Left lobe of liver (tissue), 2 donors: ENCODE measurements at places on chromosomes 4 and X. TPM values are rescaled to one million over a fixed set of nuclear protein-coding genes. Genes with fewer than 3 reads are reported as not detected.

The AMER1 gene
- 5.0 TPM for total RNA-seq

The EVC2 gene
- total RNA-seq: 0.75 TPM

The FAM53A gene
- 2.2 TPM for total RNA-seq

DNA sequence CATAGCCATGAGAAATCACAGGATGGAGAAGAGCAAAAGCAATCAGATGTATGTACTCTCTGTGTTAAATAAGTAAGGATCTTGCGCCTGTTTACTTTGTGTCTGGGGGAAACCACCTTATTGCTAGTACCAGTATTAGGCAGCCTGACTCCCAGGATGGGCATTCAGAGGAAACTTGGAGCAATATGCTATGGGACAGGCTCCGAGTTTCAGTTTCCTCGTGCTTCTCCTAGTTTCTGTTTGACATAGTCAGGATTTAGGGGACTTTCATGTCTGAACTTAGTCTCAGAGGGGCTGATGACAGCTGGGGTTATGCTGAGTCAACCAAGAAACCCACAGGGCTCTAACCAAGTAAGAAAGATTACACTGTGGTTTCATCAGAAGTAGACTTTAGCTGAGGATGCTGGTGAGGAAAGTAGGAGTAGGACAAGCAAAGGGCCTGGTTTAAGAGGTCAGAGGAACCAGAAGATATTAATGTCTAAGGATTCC is 13.5 kb downstream of the NSUN7 start:
- no peak for DNase-seq

The COL4A6 gene
- total RNA-seq: 0.08 TPM

GRCh38 chr4:148730082-148730640 is 287.9 kb upstream of the NR3C2 start:
- no peak for DNase-seq

The F11 gene
- total RNA-seq: 171 TPM

- DNase-seq: no peak
Observed at GRCh38 chr4:130985371-130985770, 1889.4 kb downstream of the C4orf33 start.

- no peak for DNase-seq
Observed at GRCh38 chrX:153400146-153401132, 711 bp downstream of the PNMA6E start.

DNA sequence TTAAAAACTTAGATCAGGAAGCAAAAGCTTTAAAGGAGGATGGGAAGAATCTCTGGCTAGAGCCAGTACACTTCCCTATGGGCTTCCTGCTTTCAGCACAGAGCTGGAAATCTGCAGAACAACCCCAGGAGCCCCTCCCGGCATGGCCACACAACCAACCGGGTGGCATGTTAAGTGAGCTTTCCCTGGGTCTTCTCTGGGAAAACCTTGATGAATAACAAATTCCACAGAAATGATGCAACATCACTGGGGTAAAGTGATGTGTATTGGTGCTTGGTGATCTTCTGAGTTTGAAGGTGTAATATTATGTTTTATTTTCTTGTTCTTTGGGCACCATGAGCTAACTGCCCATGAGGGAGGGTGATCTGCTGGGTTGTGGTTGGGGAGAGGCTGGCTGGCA is 22.1 kb downstream of the NHS start:
- no peak for DNase-seq

The ARAP2 gene
- total RNA-seq: 7.4 TPM

The NXF2B gene
- not detected for total RNA-seq

DNA sequence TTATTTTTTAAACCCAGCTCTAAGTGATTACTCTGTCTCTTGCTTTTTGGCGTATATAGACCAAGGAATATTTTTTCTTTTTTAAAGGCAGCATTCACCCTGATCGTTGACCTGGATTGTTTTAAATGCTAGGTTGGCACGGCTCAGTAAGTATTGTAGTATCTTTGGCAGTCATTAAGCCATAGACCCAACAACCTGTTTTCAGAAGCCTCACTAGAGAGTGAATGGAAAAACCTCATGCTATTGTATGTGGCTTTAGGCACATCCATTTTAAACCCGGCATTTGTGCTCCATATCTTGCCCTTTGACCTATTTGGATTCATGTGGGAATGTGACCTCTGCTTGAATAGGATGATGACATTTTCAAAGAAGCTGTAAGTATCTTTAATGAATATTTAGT is 183.9 kb downstream of the SNCA start:
- DNase-seq: no peak
